ENCODE measurements at places on chromosomes 5 and 9.
A peak's percentile ranks its signal among the peaks of the same experiment; 100 is the strongest.

GRCh38 chr9:80504601-80505230 lies 933.0 kb downstream of the TLE4 start:
- DNase-seq: no peak

DNA sequence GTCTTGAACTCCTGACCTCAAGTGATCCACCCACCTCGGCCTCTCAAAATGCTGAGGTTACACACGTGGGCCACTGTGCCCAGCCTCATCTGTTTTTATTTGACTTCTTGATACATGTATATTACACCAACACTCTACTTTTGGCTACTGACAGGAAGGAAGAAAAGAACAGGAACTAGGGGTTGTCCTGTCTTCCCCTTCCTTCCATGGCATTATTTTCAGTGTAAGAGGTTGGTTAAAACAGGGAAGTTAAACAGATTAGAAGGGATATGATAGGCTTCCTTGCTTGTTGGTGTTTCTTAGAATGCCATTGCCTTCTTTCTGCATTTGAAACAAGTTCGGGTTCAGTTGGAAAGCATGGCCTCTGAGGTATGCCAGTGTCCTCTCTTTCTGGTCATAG lies 312.8 kb downstream of the NDUFS4 start:
- DNase-seq: no peak

- DNase-seq: no peak
Measured at GRCh38 chr9:124392871-124393460, 22.3 kb downstream of the PSMB7 start.

DNA sequence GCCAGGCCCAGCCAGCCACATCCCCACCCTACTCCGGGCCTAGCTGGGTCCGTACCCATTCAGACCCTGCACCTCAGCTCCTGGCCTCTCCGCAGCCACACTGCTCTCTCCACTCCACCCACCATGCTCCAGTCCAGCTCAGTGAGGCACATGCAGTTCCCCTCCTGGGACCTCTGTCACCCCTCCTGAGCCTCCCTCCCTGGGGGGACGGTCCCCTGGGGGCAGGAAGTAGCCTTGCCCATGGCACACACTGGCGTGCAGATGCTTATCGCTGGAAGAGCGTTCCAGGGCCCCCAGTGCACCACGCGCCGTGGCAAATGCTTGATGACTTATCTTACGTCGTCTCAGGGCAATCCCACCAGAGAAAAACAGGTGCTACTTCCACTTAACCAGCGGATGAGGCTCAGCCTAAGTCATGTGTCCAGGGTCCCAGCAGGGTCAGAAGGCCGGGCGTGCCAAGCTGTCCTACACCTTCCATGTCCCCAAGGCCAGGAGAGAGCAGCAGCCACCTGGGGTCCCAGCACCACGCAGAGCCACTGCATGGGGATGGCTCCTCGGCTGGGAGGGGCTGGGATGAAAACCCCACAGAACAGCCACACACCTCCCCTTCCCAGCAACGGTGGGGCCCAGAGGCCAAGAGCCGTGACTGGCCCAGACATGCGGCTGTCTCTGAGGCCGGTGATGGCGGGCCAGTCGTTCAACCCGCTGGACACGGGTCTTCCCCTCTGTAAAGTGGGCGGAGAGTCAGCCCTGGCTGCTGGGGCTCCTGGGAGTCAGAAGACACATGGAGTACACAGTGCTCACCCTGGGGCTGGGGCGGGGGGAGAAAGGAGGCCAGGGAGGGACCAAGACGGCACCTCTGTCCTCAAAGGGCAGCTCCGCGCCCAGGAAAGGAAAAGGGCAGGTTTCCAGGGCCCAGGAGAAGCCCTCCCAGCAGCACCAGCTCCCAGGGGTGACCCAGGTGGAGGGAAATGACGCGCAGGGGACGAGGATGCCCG lies 2.6 kb upstream of the CCDC187 start:
- no peak for DNase-seq

DNA sequence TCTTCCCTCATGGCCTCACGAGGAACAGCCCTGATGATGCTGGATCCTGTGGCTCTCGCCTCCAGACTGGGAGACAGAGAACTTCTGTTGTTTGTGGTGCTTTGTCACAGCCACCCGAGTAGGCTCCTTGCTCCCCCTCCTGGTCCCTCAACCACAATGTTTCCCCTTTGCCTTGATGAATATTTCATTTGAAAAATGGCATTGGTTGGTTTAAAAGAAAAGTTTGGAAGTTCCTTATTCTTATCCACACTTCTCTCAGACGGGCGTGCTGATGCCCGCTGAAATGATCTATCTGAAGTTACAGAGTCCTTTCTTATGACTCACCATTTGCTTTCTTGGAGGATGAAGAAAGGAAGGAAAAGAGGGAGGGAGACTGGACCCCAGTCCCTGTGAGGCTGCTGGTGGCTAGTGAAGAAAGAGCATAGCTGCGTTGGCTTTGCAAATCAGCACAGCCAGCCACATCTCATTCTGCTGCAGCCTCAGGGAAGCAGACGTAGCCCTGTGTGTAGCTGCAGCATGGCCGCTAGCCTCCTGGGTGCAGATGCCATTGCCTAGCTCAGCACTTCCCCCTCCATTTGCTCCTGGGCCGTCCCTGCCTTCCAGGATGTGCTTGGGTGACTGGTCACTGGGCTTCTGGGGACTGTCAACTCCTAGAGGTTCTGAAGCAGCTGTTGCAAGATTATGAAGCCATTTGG lies 185.9 kb downstream of the ERCC6L2 start:
- DNase-seq: peak; percentile 27

DNA sequence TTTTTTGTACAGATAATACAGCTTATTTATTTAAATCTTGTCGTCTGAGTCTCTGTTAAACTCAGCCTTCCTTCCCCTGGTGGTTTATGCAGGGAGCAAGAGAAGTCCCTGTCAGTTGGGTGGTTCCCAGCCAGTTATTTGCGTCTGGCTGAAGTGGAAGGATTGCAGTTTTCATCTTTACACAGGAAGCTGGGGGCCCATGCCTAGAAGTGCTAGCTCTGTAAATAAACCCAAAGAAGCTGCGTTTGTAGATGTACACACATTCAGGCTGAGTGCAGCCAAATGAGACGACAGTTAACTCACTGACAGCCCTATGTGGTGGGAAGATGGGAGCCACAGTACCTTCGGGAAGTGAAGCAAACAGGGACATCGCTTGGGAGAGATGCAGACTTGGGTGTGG lies 122.1 kb downstream of the SAXO1 start:
- DNase-seq: peak; percentile 77

DNA sequence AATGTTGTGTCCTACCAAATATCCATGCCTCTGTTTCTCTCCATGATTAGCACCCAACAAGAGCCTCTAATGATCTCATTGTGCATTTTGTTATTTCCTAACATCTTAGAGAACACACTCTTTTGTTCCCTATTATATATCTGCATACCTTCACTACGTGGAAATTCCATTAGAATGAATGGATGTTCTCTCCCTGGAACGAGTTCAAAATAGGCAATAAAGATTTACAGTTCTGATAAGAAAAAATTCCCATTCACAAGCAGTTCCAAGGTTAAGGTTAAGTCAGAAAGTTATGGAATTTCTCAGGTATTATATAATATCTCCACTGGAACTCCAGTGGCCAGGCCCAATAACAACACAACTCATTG lies 83.7 kb downstream of the TRPM6 start:
- DNase-seq: no peak

DNA sequence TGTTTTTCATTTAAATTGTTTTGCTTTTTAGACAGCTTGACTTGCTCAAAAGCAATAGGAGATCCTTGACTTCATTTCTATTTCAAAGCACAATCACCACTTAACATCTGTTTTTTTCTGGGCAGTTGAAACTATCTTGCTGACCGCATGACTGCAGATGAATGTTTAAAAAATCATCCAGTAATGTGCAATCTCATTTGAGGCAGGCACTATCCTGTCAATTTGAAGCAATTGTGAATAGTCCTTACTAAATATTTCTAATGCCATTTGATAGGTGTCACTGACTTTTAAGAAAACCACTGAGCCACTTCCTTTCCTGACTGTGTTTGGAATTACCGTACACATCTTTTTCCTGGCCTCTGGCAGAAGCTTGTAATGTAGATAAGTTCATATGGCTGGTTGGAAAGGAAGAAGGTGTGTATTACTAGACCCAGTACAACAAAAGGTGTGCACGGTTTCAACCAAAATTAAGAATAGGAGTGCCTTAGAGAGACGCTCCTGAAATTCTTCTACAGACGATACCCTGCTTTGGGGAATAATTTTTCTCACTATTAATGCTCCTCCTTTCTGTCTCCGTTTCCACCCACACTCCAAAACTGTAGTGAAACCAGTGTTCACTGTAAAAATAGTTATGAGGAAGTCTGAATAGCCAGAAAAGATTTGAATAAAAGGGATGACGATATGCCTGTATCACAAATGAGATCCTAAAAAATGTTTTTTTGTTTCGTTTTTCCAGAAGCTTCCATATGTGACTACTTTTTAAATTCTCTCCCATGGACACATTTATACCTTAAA lies 136.7 kb upstream of the MOCS2 start:
- no peak for DNase-seq

Data from NCI-H1092 (cell line).